ENCODE measurements at places on chromosomes 2 and 18.

- DNase-seq: no peak
Measured at GRCh38 chr2:56195563-56195962, 11.8 kb downstream of the CCDC85A start.

GRCh38 chr2:240033330-240033678 is 3.1 kb upstream of the OR6B2 start:
- no peak for DNase-seq

- DNase-seq: no peak
Measured at GRCh38 chr2:230949966-230950873, 25.2 kb upstream of the GPR55 start.

DNA sequence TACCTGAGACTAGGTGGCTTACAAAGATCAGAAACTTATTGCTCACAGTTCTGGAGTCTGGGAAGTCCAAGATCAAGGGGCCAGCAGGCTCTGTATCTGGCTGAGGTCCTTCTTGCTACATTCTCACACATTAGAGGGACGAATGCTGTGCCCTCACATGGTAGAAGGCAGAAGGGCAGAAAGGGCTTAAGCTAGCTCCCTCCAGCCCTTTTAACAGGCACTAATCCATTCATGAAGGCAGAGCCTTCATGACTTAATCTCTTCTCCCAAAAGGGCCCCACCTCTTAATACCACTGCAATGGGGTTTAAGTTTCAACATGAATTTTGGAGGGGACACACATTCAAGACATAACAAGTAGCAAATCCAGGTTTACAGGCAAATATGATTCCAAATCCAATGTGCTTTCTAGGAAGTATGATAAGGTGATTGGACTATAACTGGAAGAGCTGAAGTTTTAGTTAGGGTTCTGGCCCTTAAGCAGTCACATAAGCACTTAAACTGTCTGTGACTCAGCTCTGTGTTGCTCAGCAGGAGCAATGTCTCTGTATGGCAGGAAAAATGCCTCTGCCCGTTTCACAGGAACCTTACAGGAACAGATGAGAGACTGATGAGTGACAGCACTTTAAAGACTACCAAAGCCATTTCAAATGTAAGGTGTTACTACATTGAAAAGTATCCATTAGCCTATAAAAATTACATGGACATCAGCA is 119.6 kb upstream of the PTPRM start:
- no peak for DNase-seq

- DNase-seq: no peak
Measured at GRCh38 chr2:102839668-102840388, 78.0 kb downstream of the TMEM182 start.

GRCh38 chr2:41707790-41708451 is 339.9 kb upstream of the PKDCC start:
- DNase-seq: no peak

GRCh38 chr2:148674063-148675020 is 29.8 kb downstream of the EPC2 start:
- DNase-seq: no peak

DNA sequence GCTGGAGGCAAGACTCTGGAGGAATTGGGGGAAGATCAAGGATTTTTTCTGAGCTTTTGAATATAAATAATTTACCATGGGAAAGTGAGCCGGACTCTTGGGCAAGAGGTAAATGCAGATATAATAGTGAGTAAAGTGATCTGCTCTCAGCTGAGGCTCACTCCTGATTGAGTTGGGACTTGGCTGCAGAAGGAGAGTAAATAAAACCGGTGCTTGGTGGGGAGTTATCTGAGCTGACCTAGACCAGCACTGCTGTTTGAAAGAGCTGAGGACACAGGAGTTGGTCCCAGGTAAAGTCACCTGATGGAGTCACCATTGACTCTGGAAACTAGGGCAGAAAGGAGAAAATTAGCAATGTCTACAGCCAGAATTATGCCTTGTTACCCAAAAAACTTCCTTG is 57.3 kb upstream of the LRPPRC start:
- no peak for DNase-seq

DNA sequence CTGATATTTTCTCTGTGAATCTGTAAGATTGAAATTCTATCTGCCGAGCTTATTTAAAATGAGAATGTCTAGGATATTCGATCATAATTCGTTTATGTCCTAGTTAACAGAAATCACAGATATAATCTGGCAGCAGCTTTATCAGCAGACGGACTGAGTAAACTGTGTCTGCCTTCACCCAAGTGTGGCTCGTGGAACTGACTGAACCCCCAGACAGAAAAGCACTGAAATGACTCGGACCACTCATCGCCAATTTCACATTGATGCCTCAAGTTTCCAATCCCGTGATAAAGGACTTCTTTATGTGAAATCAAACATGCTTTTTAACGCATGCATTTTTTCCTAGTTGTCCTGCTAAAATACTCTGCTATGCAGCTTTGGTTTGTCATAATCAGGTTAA is 15.9 kb downstream of the TNFRSF11A start:
- DNase-seq: no peak

- no peak for DNase-seq
Measured at GRCh38 chr18:59005262-59005661, 134.4 kb upstream of the SEC11C start.

DNA sequence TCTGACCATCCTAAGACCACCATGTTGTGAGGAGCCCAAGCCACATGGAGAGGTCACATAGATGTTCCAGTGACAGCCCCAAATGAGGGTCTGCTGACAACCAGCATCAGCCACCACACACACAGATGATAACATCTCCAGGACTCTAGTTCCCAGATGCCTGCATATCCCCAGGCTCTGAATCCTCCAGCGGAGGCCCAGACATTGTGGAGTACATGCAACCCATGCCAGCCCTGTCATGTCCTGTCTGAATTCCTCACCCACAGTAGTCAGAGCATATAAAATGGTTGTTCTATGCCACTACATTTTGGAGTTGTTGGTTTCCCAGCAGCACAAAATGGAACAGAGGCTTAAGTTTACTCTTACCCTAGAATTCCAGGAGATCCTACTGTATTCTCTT is 122.0 kb upstream of the SLC35G4 start:
- DNase-seq: no peak

DNA sequence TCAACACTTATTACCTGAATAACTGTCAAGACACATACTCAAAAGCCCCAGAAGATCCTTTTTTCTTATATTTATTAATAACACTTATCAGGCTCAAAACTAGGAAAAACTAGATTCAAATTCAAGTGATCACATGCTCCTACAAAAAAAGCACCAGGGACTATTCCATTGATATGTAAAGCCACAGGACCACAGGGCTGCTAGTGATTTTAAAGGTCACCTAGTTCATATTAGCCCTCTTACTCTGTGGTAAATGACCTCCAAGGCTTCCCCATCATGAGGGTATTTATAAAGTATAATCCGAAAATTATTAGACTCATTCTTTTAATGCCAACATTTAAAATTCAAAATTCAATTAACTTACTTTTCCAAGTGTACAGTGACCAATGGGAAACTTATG is 52.5 kb downstream of the LRPPRC start:
- no peak for DNase-seq

GRCh38 chr2:59575191-59575590 is 978.3 kb downstream of the BCL11A start:
- no peak for DNase-seq

- DNase-seq: no peak
Measured at GRCh38 chr2:201538025-201538424, 86.5 kb downstream of the STRADB start.

DNA sequence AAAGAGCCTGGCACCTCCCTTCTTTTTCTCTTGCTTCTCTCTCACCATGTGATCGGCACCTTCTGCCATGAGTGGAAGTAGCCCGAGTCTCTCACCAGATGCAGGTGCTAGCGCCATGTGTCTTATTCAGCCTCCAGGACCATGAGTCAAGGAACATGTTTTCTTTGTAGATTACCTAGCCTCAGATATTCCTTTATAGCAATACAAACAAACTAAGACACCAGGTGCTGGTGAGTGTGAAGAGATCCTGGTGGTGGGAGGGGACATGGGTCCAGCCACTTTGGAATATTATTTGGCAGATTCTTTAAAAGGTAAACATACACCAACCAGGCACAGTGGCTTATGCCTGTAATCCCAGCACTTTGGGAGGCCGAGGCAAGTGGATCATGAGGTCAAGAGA is 5.9 kb upstream of the USP40 start:
- DNase-seq: no peak

GRCh38 chr2:48482313-48482712 is 47.6 kb upstream of the STON1 start:
- no peak for DNase-seq
